Cardiac fibroblast (primary cell): ENCODE measurements at places on chromosomes 3 and 15.
A peak's percentile ranks its signal among the peaks of the same experiment; 100 is the strongest.

DNA sequence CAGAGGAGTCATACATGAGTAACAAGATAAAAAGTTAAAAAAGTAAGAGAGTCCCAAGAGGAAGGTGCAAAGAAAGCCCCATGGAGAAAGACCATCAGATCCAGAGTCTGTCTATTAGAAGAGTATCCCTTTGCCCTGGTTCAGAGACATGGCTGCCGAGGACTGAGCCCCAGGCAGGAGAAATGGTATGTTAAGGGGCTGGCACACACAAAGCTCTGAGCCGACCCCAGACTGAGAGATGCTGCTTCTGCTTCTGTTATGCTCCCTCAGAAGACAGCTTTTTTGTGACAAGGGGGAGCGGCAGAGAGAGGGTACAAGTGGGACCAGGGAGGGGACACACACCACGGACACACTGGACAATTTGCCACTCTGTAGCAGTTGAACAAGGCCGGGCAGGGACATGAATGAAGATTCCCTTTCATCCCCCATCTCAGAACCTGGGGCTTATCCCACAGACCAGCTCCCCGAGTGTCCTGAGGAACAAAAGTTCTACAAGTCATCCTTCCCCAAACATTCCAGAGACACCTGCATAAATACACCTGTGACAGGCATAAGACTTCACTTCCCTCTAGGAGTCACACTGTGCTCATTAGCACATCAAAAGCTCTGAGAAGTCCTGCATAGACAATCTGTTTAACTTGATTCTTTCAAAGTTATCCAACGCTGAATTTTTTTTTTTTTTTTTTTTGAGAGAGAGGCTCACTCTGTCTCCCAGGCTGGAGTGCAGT lies 161.6 kb upstream of the WNT5A start:
- DNase-seq = no peak

DNA sequence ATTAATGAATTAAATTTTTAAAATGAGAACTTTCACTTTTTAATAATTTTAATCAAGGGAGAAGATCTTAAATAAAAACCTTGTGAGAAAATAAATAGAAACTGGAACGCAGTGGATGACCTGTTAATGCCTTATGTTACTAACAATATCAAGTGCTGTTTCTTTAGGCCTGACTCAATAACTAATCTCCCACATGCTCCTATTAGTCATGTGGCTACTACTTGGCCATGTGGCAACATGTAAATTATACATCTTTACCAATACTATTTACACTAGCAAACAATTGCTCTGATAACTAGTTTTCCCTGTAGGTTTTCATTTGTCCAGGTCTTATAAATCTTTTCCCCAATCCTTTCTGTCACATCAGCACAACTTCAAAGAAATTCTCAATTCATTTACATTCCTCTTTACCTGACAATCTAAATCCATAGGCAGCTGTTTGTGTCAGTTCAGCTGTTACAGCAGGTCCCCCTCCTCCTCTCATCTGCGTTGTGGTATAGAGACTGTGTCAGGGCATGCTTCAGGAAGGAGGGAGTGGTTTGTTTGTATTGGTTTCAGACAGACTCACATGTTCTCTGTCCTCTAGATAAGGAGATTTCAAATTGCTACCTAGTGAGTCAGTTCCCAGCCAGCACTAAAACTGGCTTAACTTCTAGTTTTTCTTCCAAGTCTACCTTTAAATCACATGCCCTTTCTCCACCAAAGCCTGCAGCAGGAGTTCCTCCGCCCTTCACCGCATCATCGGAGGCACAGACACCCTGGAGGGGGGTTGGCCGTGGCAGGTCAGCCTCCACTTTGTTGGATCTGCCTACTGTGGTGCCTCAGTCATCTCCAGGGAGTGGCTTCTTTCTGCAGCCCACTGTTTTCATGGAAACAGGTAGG lies 11.3 kb upstream of the C3orf52 start:
- peak; percentile 95 for DNase-seq

GRCh38 chr3:109882144-109882543 lies 544.8 kb upstream of the DPPA4 start:
- no peak for DNase-seq

DNA sequence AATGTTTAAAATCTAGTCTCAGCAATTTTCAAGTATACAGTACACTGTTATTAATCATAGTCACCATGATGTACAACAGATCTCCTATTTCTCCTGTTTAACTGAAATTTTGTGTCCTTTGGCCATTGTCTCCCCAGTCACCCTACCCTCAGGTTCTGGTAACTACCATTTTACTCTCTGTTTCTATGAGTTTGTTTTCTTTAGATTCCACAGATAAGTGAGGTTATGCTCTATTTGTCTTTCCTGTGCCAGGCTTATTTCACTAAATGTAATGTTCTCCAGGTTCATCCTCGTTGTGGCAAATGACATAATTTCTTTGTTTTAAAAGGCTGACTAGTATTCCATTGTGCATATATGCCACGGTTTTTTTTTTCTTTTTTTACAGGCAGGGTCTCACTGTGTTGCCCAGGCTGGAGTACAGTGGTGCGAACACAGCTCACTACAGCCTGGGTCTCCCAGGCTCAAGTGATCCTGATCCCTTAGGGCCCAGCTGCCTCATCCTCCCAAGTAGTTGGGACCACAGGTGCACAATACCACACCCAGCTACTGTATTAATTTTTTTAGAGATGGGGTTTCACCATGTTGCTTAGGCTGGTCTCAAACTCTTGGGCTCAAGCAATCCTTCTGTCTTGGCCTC lies 50.0 kb downstream of the RAB7A start:
- no peak for DNase-seq

GRCh38 chr3:124281453-124282316 lies 289.8 kb upstream of the ROPN1 start:
- DNase-seq = peak; percentile 65

GRCh38 chr15:27468151-27468591 lies 497.2 kb downstream of the GABRG3 start:
- DNase-seq = no peak

DNA sequence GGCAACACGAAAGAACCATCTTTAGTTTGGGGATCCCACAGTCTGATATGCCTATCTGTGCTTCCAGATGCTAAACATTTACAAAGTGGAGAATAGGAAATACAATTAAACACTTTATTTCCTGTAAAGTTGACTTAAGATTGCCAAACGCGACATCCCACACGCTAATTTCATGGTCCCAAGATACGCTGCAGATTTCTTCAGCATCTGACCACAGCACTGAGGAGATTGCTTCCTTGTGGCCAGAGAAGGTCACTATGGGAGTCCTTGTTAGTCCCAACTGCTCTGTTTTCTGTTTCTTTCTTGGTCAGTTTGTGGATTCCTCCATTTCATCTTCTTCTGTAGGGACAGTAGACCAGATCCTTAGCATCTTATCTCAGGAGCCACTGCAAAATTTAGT lies 43.3 kb downstream of the ASB7 start:
- no peak for DNase-seq

- no peak for DNase-seq
Observed at GRCh38 chr3:194397757-194398312, 1.2 kb downstream of the GP5 start.

DNA sequence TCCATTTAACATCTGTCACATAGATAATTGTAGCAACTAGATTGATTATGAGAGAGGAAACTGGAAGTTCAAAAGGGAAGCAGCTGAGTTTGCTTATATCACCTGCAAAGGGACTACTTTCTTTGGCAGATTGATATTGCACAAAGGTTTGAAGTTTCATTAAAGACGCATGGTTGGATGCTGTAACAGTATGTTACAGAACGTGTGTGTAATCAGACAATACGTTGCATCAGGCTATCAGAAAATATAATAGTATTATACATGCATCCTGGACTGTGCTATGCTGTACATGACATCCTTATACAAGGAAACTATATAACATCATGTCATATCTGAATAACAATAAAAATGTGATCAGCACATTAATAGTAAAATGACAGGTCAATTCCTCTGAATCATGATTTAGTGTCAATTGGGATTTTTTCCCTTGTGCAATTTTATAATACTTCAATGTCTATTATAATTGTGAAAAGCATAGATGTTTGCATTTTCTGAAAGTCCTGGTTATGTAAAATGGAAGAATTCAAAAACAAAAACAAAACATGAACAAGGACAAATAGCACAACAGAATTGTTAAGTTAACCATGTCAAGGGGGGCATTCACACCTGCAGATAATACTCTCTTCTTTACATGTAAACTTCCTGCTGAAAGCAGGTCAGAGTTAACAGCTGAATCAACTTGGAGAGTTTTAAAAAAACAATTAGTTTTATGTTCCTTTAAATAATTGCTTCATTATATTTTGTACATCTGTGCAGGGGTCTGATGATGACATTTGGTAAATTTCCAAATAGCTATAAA lies 283.2 kb upstream of the KCNH8 start:
- no peak for DNase-seq

DNA sequence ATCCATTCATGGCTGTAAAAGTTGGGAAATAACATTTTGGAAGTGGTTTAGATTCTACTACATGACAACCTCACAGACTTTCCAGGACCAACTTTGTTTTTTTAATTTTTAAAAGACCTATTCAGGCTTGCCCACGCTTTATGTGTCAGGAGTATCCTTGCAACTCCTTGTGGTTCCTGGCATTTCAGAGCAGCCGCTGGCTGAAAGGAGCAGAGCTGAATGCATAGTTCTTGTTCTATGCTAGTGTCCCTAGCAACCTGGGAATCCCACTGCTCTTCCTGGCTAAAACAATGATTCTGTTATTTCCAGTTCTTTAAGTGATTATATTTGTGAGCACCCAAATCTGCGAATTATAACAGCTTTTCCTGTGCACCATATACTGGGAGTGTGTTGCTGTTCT lies 34.9 kb downstream of the CP start:
- no peak for DNase-seq

DNA sequence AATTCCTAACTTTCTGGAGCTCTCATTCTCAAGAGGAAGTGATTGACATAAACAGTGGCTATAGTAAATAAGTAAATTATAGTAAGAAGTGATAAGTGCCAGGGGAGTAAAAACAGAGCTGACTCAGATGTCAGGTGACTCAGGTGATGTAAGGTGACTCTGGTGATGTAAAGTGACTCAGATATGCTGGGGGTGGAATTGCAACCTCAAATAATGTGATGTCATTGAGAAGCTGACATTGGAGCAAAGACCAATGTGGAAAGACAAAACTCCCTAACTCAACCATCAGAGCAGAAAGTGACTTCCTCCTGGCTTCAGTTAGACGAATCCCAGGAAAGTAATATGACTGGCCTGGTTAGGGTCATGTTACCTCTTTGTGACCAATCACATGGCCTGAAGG lies 144.2 kb upstream of the SNTN start:
- peak; percentile 1 for DNase-seq

- peak; percentile 41 for DNase-seq
Observed at GRCh38 chr3:197204736-197205135, 93.7 kb downstream of the DLG1 start.

DNA sequence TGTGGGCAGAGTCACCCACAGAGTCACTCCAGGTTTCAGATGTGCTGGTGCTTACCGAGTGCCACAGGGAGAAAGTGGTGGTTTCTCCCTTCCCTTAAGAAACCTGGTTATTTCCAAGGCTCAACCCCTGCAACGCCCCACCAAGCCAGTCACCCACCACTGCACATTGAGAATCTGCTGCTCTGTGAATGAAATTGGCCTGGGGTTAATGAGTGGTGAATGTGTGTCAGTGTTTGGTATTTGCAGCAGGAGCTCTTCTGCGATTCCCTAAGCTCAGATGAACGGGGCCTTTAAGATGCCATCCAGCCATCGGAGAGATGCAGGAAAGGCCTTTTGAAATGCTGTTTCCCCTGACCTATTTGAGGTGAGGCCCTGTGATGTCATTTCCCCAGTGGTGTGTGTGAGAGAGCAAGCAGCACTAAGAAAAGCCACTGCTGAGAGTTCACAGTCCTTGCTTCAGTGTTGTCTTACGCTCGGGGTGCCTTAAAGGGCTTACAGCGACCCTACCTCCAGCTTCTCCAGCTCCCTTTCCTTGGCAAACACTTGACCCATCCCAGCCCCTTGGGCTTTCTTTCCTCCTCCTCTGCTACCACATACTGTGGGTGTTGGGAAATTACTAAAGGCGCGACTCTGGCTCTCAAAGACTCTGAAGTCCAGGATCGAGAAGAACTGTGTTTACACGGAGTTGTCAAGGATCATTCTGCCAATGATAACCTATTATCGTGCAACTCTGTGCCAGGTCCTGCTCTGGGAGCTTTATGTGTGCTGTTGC lies 68.9 kb downstream of the SMAD3 start:
- peak; percentile 70 for DNase-seq

DNA sequence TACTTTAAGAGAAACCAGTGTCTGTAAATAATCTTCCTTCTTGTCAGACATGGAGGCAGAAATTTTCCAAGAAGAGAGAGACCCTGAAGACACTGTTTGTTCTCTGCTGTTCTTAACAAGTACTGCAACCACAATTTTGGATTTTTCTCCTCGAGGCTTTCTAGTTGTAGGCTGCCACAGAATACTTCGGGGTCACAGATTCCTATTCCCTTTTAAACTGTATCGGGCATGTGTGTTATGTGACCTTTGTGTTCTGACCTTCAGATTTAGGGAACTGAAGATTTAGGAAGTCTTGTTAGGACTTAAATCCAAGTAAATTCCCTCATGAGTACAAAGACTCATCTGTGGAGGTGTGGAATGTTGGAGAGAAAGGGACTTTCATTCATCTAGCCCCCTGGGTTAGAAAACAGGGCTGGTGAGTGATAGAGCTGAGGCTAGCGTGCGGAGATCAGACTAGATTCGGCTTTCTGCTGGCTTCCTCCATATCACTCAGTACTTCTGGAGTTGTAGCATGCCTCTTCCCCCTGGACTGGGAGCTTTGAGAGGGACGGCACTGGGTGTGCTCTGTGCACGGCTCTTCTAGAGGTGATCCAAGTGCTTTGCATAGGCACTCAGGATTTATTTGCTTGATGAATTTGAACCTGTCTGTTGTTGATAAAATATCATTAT lies 237.0 kb downstream of the LPP start:
- DNase-seq = peak; percentile 20

GRCh38 chr15:50227076-50227475 lies 38.5 kb downstream of the HDC start:
- no peak for DNase-seq

DNA sequence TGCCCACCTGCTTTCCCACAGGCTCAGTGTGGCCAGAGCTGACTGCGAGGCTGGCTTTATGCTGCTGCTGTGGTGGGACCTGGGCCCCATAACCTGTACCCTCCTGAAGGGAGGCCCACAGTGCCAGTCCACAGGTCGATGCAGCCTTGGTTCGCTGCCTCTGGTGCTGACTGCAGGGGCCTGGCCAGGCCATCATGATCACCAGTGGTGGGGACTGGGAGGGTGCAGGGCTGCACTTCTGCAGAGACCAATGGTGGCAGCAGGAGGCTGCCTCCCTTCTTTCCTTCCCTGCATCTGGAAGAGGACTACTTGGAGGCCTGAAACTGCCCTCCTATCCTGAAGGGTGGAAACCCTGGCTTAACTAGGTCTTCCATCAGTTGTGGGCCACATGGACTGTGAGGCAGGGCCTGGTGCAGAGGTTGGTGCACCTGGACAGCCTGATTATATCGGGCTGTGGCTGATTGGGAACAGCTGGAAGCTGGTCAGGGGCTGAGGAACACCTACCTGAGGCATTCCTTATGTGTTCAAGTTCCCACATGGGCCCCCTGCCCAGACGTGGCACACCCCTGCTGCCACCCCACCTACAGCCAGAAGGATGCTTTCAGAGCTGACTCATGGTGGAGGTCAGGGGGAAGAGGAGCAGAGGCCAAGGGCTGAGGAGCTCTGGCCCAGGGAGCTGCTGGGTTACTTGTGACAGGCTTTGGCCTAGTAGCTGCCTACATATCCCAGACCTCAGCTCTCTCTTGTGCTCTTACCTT lies 29.8 kb downstream of the POMGNT2 start:
- no peak for DNase-seq
